NCI-H446 treated with DMSO at 0.1 percent for 48 hours (cell line): ENCODE measurements at places on chromosomes 4 and X.

DNA sequence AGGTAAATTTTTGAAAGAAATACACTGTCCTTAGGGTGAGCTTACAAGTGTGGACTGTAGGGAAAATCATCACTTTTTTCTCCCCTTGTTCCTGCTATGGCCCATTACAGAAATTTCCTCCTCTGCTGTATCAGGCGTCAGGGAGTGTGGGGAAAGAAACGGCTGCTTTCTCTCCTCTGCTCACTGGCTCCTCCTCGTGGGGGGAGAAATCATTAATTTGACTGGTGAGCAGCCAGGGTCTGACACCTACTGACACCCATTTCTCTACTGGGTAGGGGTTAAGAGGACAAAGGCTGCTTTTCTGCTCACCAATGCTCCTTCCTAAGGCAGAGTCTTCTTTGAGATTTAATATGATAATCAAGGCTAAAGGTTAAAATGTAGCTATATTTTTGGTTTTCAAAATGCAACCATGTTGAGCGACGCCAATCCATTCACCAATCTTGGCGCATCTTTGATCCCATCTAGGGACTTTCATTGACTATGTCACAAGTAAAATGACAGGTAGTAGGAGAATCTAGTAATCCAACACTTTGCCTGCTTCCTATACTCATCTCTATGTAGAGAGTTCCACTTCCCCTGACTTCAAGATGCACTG lies 25.1 kb downstream of the SETD7 start:
- no peak for DNase-seq

DNA sequence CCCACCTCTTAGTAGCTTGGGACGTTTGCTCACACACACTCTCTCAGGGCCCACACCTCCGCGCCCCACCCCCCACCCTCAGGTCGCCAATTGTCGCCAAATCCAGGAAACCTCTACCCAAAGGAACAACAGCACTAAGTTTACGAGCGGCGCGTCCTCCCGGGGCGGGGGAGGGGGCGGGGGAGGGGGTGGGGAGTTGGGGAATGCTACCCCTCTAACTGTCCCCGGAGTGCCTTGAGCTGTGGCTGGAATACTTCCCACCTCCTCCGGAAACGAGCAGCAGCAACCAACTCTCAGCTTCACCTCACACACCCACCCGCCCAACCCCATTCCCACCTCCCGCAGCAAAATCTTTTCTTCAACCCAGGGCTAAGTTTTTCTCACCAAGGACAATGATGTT lies 135.6 kb upstream of the ZIC3 start:
- no peak for DNase-seq

GRCh38 chr4:16001484-16001858 lies 38.5 kb upstream of the FGFBP2 start:
- DNase-seq, result peak; percentile 35

DNA sequence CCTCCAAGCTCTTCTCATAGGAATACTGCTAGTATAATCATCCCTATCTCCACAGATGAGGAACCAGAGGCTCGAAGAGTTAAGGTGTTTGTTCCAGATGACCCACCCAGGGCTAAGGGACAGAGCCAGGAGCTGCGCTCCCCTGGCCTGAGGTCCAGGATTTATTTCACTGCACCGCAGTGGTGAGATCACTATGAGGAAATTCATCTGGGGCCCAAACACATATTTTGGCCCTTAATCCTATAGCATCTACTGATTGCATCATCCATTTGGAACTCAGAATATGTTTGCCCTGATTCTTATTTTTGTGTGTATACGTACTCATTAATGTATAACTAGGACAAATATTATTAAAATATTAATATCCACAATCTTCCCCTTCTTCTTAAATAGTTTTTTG lies 100.1 kb upstream of the RBPJ start:
- DNase-seq, result no peak

- no peak for DNase-seq
Observed at GRCh38 chrX:103467887-103468286, 51.4 kb downstream of the RAB40A start.

GRCh38 chrX:30613721-30614120 lies 36.2 kb upstream of the TASL start:
- no peak for DNase-seq

DNA sequence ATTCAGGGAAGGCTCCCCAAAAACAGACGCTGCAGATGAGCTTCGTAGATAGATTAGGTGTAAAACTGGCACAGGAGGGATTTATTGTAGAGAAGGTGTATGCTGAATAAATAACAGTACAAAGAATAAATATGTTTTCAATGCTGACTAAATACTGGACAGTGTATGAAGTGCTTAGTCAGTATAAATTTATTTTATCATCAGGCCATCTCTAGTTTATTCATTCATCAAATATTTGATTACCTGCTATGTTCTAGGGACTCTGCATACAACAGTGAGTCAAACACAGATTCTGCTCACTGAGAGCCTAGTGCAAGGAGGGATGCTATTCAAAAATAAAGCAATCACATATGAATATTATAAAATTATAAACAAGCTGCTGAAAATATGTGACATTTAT lies 63.6 kb upstream of the TSPAN5 start:
- DNase-seq, result no peak

DNA sequence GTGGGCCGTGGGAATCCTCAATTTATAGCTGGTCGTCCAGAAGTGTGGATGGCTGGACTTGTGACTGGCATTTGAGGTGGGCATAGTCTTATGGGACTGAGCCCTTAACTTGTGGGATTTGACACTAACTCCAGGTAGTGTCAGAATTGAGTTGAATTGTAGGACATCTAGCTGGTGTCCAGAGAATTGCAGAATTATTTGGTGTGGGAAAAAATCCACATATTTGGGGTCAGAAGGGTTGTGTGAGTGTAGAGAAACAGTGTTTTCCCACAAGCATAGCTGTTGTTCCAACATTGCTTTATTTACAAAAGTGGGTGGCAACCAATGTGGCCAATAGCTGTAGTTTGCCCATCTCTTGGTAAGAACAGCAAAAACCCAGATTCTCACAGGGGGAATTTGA lies 91.3 kb downstream of the MOSPD2 start:
- DNase-seq, result no peak

GRCh38 chrX:124239324-124239723 lies 93.1 kb upstream of the TEX13D start:
- DNase-seq, result no peak

DNA sequence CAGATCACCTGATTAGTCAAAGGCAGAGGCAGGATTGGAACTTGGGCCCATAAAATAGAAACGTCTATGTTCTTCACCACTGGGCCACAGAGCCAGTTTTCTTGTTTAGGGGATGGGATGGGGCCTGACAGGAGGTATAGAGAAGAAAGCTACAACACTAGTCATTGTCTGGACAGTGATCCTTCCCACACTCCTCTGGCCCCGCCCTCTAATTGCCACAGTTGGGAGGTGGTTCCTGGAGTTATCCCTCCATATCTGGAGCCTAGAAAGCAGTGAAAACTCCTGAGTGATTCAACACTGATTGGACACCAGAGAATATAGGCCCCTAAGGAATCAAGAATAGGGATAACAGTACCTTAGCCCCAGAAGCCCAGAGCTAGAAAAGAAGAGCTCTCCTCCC lies 22.9 kb downstream of the RASL11B start:
- no peak for DNase-seq

DNA sequence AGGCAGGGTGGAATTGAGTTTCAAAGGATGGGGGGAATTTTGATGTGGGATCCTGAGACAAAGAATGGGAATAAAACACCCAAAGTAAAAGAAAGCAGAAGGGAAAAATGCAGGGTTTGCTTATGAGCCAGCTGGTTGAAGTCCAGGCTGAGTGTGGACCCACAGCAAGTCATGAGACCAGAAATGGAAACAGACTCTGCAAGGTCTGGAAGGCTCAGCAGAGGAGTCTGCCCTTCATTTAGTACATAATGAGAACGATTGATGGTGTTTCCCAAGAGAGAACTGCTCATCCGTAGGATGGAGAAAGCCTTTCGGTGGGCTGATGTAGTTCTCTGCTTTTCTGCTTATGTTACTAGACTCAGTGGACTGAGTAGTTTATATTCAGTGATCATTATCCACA lies 259.1 kb downstream of the C4orf33 start:
- DNase-seq, result peak; percentile 17

GRCh38 chrX:124605511-124605910 lies 259.1 kb downstream of the SH2D1A start:
- DNase-seq, result no peak

DNA sequence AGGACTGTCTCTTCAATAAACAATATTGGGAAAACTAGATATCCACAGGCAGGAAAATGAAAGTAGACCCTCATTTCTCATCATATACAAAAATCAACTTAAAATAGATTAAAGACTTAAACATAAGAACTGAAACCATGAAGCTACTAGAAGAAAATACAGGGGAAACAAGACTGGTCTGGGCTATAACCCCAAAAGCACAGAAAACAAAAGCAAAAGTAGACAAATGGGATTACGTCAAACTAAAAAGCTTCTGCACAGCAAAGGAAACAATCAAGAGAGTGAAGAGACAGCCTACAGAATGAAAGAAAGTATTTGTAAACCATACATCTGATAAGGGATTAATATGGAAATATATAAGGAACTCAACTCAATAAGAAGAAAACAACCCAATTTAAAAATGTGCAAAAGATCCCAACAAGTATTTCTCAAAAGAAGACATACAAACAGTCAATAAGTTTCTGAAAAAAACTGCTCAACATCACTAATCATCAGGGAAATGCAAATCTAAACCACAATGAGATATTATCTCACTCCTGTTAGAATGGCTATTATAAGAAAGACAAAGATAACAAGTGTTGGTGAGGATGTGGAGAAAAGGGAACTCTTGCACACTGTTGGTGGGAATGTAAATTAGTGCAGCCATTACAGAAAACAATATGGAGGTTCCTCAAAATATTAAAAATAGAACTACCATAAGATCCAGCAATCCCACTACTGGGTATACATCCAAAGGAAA lies 325.3 kb upstream of the RASGEF1B start:
- no peak for DNase-seq

DNA sequence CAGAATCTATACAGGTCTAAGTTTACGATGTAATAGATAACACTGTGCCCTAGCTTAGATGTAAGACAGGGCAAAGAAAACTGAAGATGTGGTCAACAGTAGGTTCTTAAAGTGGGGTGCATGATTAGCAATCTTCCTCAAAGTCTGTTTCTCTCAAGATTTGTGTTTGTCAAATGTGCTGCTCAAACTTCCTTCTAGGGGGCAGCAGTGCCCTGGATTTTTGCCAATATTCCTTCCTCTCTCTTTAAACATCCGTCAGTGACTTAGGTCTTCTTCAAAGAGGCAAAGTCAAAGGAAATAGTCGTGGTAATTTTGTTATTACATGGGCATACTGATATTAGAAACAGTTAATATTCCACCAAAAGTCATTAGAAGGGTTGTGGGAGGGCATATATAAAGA lies 4.2 kb upstream of the PDHA2 start:
- DNase-seq, result no peak
